ENCODE measurements at places on chromosomes 4 and X.

- DNase-seq, result no peak
These were observed 62.4 kb downstream of the C4orf50 start for GRCh38 chr4:5955856-5956255.

GRCh38 chrX:134626434-134626833 is 31.8 kb downstream of the PLAC1 start:
- no peak for DNase-seq

GRCh38 chrX:150162141-150162540 is 201.0 kb upstream of the MAMLD1 start:
- DNase-seq, result no peak

GRCh38 chr4:507745-508512 is 8.9 kb downstream of the PIGG start:
- DNase-seq, result no peak

GRCh38 chr4:6986072-6986780 is 56.9 kb upstream of the TADA2B start:
- no peak for DNase-seq

- no peak for DNase-seq
These were observed 30.6 kb downstream of the HOPX start for GRCh38 chr4:56650262-56651055.

- DNase-seq, result no peak
These were observed 597.9 kb downstream of the GALNTL6 start for GRCh38 chr4:172411149-172411548.

- DNase-seq, result no peak
These were observed 7.7 kb downstream of the CCNQ start for GRCh38 chrX:153590961-153591956.

DNA sequence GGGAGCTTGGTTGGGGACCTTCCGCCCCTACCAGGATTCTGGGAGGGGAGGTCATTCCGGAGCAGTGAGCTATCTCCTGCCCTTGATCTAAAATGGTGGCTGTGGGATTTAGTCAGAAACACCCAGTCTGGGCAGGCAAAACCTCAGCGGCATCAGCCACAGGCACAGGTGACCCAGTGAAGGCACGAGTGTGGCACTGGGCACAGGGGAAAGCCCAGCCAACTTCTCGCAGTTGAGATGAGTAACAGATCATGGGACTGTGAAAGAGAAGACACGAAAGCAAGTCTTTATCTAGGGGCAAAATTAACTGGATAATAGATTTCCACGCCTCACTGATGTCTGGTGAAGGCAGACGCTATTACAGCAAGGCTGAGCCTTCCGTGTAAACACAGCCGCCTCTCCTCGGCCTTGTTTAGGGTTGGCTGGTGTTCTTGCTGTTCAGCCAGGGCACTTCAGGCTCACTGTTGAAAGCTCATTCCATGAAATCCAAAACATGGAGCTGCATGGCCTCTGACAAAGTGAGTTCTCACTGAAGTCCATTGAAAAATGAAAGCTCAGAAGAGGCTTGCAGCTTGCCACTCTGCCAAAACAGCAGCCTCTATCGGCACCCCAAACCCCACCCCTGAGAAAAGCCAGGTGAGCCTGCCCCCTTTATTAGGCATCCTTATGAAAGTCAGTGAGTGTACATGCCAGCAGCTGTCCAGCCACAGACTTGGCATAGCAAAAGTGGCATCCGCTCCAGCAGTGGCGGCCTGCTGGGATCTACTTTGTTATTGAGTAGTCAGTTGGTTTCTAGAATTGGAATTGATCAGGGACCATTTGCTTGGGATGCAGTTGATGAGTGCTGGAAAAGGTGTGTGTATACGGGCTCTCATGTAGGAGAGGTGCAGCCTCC is 102.3 kb upstream of the MTM1 start:
- DNase-seq, result no peak

DNA sequence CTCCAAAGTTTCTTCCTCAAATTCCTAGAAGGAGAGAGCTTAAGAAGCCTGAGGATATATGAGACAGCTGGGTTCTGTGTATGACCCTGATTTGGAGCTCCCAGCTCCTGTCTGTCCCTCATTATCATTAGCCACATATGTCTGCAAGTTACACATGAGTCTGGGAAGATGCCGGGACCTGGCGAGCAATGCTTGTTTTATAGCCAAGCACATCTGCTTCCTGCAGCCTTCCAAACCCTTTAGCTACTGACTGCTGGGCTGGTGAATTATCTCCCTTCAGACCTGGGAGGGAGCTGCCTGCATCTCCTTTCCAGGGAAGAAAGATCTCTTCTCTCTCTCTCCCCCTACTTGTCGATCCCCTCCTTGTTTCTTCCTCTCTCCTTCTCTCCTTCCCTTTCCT is 556.7 kb upstream of the BOD1L1 start:
- DNase-seq, result no peak

DNA sequence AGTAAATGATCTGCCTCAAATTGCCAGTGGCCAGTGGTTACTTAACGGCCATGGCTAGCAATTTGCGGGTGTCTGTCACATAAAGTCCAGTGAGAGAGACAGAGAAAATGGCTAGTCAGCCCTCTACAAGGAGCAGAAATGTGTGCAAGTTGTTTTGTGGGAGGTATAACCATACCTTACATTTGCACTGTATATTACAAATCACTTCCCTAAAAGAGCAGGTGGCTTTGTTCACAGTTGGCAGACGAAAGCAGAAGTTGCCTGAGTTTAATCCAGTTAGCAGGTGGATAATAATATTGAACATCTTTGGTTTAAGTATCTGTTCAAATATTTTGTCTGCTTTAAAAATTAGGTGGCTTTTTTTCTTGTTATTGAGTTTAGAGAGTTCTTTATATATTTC is 15.6 kb downstream of the SRPX start:
- DNase-seq, result no peak

DNA sequence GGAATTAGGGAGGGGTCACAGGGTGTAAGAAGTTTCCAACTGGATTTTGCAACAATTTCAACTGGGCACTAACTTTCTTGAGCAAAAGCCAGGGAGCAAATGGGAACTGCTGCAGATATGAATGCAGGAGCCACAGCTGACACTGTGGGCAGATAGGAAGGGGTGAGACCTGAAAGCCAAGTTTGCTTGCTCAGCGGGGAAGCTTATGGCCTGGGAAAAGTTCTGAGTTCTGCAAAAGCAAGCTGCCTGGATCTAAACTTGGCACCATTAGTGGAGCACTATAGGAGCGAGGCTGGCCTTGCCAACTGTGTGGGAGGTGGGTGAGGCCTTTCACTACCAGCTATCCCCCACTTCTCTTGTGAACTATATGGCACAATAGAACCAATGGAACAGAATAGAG is 11.1 kb downstream of the CYSLTR1 start:
- DNase-seq, result no peak

- peak; percentile 4 for DNase-seq
These were observed 52.9 kb downstream of the SUPT20HL2 start for GRCh38 chrX:24260842-24261550.

DNA sequence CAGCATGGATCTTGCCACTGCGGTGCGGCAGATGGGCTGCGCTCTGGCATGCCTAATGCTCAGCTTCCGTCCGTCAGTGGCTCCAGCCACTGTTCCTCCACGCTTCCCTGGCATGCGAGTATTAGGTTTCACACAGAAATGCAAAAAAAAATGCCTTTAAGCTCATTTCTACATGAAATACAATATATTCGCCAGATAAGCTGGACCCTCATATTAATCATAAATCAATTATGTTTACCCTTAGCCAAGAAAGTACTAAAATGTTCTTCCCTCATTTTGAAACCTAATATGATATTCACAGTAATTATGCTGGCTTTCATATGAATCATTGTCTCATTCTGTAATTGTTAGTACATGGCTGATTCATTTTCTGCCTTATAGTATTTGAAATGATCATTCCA is 115.5 kb upstream of the FAM241A start:
- DNase-seq, result no peak

DNA sequence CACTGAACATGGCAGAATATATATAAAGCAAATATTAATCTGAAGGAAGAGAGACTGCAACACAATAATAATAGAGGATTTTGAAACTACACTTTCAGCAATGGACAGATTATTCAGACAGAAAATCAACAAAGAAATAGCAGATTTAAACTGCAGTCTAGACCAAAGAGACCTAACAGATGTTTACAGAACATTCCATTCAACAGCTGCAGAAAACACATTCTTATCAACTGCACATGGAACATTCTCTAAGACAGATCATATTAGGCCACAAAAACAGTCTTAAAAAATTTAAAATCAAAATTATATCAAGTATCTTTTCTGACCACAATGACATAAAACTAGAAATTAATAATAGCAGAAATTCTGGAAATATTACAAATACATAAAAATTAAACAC is 27.1 kb downstream of the CENPE start:
- DNase-seq, result no peak

GRCh38 chr4:47824840-47825239 is 13.0 kb downstream of the CORIN start:
- no peak for DNase-seq

GRCh38 chr4:101824500-101824899 is 34.0 kb downstream of the BANK1 start:
- DNase-seq, result no peak

DNA sequence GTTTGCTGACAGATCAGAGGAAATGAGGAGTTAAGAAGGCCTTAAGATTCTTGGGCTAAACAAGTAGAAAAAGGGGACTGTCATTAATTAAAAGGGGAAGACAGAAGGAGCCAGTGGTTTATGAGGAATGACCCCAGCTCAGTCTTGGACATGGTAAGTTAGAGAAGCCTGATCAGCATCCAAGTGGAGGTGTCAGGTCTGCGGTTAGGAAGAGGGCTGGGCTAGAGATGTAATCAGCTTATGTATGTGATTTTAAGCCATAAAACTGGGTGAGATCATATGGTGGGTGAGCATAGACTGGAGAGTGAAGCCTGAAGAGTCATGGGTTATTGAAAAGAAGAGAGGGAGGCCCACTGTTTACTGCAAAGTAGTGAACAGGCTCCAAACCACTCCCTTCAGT is 246.1 kb downstream of the NR3C2 start:
- no peak for DNase-seq

DNA sequence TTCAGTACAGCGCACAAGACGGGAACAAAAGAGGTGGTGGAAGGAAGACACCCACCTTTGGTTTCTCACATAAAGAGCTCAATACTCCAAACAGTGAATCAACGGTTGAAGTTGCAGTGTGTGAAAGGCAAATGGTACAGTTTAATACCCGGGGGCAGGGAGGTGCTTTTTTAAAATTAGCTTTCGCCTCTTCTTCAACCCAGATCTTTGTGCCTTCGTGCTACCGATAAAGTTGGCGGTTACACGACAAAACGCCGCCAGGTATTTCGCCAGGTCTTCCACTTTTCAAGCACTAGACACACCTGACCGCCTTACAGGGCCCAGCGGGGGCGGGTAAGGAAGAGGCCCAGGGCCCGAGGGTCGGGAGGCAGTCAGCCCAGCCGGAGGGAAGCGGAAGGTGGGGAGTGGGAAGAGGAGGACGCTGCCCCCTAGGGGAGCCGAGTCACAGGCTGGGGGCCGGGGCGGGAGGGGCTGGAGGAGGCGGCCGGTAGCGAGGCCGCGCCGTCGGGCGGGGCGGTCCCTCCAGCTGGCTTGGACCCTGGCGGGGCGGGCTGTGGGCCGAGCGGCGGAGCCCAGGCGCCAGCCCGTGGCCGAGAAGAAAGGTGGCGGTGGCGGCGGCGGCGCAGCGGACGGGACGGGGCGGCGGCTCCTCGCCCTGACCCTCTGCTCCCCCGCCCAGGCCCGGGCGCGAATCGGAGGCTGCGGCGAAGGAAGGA is 16.0 kb downstream of the UTP3 start:
- DNase-seq, result peak; percentile 29

- no peak for DNase-seq
These were observed 210.9 kb downstream of the FRMPD4 start for GRCh38 chrX:12349201-12349600.

- DNase-seq, result no peak
These were observed 119.6 kb upstream of the PPP2R3B start for GRCh38 chrX:506341-506740.

GRCh38 chr4:104868533-104868932 is 278.1 kb upstream of the TET2 start:
- no peak for DNase-seq

DNA sequence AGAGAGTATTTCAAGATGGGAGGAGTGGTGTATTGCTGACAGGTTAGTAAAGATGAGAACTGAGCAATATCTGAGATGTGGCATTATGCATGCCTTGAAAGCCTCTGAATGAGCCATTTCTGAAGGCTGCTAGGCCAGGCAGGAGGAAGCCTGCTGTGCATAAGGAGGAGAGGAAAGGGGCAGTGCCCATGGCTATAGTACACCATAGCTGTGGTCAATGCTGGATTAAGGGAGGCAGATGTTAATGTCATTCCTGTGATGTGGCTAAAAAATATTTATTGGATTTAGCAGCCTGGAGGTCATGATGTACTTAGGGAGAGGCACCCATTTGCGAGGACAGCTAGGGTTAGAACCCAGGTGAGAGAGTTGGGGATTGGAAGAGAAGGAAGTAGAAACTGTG is 130.0 kb upstream of the LNX1 start:
- DNase-seq, result no peak

DNA sequence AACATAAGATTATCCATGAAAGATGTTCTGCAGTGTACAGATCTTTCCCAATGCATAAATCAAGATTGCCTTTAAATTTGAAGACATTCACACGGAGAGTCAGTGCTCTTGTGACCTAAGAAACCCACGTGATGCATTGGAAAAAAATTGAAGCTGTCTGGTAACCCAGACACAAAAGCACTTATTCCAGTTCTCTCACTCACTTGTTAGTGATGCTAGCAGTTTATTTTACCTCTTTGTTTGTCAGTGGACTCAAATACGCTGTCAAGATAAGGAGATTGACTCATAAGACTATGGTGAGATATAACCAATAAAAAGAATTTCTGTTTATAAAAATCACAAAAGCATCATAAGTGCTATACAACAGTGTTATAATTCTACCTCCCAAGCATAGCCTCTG is 245.8 kb upstream of the SMIM31 start:
- no peak for DNase-seq

GRCh38 chr4:48226199-48226598 is 43.4 kb downstream of the TEC start:
- no peak for DNase-seq

DNA sequence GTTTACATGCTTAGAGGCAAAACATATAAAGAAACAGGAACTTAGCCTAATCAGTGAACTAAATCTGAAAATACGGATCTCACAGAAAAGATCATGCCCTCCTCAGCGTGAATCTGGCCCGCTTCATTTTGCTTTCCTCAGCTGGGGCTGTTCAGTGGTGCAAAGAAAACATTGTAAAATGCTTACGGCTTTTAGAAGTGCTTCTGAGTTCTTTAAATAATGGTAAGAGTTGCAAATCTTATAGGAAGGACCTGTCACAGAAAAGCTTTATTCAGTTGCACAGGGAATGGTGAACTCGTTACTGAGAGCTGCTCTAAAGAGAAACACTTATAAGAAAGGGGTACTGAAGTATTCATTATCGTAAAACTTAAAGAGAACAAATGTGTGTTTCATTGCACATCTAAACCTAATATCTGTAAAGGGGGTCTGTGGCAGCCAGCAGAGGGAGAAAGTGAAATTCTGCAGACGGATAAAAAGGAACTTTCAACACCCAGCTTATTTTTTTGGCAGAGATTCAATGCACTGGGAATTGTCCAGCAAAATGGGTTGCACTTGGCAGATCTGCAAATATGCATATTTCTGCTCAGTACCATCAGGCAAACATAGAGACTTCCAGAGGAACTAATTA is 139.2 kb upstream of the ANK2 start:
- no peak for DNase-seq

Data from activated CD4-positive, alpha-beta T cell treated with anti-CD3 and anti-CD28 coated beads, Interleukin-2, amount 50 U/mL, for 4 hours (primary cell).